Activated T-cell treated with anti-CD3 and anti-CD28 coated beads for 4 hours (primary cell): ENCODE measurements at places on chromosomes 16 and 17.

DNA sequence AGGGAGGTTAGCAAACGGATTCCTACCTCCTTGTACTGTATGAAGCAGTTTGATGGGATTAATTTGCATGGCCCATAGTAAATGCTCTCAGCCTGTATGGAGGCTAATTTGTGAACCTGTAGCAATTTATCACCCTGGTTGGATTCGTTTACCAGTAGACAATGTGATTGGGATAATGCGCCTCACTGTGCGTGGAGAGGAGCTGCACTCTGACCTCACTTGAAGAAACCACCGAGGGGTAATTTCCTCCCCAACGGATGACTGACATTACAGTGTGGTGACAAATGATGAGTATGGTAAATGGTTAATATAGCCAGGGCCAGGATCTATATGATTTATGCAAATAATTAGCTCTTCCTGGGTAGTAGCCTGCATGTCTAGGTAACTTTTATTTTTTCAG, 479.1 kb upstream of the RBFOX1 start:
- no peak for DNase-seq

- DNase-seq: no peak
These were observed 141.4 kb upstream of the MON1B start for GRCh38 chr16:77049577-77049976.

- no peak for DNase-seq
These were observed 502.1 kb downstream of the KIF2B start for GRCh38 chr17:54324813-54325212.

DNA sequence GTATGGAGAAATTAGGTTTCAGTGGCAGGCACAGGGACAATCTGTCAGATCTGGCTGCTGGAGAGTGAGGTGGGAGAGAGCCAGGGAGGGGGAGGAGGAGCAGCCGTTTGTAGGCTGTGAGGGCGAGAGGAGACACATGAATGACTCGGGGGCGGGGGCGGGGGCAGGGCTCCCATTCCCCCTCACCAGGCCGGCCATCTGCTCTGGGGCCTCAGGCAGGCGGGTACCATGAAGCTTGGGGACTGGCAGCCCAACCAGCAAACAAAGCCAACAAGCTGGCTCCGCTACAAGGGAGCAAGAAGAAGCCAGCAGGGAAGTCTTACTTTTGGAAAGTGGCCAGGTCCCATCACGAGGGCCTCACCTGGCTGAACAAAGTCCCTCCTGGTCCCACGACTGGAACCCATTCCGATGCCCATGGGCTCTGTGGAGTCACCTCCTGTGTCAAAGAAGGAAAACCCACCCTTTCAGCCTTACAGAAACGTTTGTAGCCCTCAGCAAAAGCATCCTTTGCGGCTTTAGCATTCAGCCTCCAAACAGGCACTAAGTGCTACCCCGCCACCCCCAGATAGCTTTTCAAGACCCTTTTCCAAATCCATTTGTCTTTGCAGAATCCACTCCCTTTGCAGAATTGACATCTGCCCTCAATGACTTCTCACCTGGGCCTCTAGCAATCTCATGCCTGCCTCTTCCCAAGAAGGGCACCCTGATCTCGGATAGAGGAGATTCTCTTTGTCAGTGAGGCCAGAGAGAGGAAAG, 9.2 kb upstream of the SSTR2 start:
- no peak for DNase-seq

- DNase-seq: no peak
These were observed 88.5 kb downstream of the CMIP start for GRCh38 chr16:81533175-81533507.

- DNase-seq: peak; percentile 76
These were observed 16.6 kb upstream of the DLX4 start for GRCh38 chr17:49952209-49952911.

DNA sequence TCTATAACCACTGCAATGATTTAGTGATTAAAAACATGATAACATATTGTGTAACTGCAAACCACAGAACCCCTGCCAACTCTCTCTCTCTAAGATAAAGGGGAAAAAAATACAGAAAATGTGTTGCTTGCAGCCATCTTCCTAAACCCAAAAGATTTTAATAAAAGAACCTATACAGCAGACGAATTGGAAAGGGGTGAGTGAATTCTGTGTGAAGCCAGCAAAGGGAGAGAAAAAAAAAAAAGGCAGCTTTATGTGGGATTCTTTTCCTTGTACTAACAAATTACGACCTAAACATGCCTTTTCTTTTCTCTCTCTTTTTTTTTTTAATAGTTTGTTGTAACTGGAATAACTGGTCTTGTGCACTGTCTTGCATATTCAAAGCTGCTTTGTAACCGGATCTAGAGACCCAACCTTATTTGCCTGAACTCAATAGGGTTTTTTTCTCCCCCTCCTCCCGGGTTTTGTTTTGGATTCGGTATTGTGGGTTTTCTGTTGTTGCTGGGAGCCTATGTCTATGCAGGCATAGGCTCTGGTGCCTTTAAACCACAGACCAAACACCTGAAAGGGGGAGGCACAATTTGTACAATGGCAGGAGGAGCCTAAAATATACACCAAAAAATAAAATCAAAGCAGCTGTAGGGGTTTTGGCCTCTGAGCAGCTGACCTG, 7.0 kb upstream of the ZFHX3 start:
- no peak for DNase-seq

DNA sequence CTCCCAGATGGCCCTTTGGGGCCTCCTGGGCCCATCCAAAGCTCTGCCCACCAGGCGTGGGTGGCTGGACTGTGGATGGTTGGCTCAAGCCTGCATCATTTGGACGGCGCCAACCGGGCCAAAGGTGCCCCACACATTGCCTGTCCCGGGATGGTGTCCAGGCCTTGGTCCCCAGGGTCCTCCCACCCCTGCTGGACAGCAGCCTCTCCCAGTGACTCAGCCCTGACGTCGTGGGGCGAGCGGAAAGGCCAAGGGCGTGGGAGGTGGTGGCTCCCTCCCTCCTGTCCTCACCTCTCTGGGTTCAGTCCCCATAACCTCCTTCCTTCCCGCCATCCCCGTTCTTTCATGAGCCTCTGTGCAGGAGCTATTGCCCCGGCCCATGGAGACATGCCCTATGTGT, 42.1 kb upstream of the DLX4 start:
- DNase-seq: no peak

- DNase-seq: peak; percentile 23
These were observed 1.0 kb downstream of the ZNF319 start for GRCh38 chr16:57999366-57999970.

- no peak for DNase-seq
These were observed 11.2 kb downstream of the BCL7C start for GRCh38 chr16:30882429-30883310.

GRCh38 chr16:23225634-23226033, 43.1 kb downstream of the SCNN1G start:
- DNase-seq: no peak

DNA sequence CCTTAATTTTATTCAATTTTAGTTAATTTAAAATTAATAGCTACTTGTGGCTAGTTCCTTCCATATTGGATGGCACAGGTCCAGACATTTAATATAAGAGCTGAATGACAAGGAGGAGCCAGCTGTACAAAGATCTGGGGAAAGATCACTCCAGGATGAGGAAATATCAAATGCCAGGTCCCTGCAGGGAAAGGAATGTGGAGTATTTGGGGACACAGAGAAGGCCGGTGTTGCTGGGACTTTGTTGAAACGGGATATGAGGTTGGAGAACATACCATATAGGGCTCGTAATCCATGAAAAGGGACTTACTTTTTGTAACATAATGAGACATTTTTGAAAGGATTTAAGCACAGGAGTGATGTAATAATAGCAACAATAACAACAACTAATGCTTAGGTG, 426.8 kb downstream of the HS3ST4 start:
- no peak for DNase-seq

- no peak for DNase-seq
These were observed 344.5 kb upstream of the EEF2KMT start for GRCh38 chr16:5442054-5442453.

DNA sequence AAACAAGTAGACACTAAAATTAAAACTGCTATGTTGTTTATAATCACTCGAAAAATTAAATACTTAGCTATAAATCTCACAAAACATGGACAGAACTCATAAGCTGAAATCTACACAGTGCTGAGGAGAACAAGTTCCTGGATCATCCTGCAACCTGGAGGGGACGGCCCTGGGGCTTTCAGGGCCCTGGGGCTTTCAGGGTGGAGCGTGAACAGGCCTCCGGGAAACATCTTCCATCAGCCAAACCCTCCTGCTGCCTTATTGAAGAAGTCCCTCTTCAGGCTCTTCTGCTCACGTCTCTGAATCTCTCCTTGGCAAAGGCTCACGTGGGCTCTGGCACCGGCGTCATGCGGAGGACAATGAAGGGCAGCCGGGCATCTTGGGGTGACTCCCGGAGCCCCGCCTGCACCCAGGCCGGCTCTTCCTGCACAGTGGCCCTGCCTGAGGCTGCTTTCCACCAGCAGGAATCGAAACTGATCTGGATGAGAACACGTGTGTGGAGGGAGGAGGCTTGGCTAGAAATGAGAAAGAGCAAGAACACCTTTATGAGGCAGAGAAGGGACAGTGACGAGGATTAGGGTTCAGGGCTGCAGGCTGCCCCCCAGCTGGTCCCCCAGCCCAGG, 127.3 kb downstream of the CDRT15L2 start:
- DNase-seq: no peak
